ENCODE measurements at places on chromosomes 5 and 9.

DNA sequence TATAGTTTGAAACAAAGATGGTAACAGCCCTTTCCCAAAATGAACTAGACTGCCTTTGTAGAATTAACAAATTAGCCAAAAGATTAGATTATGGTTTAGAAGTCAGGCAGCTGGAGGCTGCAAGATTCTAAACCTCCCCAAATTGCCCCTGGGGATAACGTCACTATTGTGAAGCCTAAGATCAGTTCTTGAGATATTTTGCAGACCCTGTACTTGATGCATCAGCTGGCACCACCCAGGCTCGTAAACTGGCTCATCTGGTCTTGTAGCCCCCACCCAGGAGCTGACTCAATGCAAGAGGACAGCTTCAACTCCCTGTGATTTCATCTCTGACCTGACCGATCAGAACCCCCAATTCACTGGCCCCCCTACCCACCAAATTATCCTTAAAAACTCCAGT is 4.2 kb upstream of the SOWAHA start:
- no peak for DNase-seq

GRCh38 chr9:124511426-124511840 is 4.2 kb upstream of the NR5A1 start:
- no peak for DNase-seq

DNA sequence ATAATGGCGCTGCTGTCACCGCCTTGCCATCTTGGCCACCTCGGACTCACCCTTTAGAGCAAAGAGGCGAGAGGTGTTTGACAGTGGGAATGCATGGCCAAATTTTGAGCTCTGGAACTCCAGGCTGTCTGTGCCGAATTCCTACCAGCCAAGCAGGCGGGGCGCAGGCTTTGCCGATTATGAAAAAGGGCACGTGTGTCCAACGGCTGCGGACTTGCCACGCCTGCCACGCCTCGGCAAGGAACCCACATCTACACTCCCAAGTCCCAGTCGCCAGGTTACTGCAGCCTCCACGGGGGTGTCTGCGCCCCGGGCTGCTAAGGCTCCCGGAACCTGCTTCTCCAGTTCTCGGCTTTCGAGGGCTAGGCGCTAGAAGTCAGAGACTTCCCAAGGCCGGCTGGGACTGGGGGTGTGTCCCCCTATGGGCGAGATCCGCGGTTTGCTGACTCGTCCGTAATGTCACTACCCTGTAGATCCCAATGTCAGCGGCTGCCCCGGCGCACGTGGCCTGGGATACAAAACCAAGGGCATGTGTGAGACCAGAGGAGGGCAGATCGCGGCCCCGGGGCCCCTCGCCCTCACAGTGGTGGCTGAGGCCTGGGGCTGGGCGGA is 2.8 kb downstream of the NPR3 start:
- no peak for DNase-seq

DNA sequence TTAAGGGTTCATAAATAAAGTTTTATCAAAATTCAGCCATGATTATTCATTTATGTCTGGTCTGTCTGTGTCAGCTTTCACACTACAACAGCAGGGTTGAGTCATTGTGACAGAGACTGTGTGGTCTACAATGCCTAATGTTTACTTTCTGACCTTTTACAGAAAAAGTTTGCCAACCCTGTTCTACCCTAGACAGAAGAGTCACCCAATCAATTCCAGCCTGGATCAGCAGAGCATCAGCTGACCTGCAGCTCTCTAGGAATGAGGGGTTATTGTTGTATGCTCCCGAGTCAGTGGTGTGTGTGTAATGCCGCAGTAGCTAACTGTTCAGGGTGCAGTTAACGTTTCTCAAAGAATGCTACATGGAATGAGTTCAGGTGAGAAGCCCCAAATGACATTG is 87.3 kb downstream of the HRH2 start:
- no peak for DNase-seq

- no peak for DNase-seq
Measured at GRCh38 chr9:4229252-4229651, 70.6 kb downstream of the GLIS3 start.

DNA sequence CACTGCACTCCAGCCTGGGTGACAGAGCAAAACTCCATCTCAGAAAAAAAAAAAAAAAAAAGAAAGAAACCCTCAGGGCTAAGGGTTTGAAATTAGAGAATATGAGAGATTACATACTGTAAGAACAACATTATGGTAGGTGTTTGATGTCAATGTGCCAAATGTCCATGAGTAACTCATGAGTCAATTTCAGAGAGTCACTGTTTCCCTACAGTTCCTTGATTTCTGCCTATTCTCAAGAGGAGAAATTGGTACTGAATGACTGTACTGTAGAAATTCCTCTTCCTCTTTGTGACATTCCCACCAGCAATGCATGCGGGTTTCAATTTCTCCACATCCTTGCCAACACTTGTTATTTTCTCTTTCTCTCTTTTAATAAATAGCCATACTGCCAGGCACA is 35.2 kb downstream of the MARVELD2 start:
- no peak for DNase-seq

GRCh38 chr5:135306557-135306956 is 92.5 kb downstream of the MACROH2A1 start:
- no peak for DNase-seq

Measured in activated CD4-positive, alpha-beta T cell treated with anti-CD3 and anti-CD28 coated beads for 24 hours (primary cell).